ENCODE measurements at places on chromosomes 4 and X. TPM values are rescaled to one million over a fixed set of nuclear protein-coding genes. Genes with fewer than 3 reads are reported as not detected.
A peak's percentile ranks its signal among the peaks of the same experiment; 100 is the strongest.

DNA sequence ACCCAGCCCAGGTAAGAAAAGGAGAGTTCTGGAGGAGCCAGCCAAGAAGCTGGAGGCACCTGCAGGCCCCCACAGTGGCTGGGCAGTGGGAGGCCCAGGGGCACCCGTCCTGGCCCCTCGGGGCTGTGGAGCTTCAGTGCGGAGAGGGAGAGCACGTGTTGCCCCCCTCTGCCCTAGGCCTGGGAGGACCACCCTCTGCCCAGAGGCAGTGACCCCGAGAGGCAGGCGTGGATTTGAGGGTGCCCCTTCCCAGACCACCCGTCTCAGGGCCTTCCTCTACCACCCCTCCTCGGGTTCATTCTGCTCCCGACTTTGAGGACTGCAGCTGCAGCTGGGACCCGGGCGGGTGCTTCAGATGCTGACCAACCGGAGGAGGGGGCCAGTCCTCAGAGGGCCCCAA lies 12.1 kb upstream of the HGFAC start:
- no peak for ATAC-seq

DNA sequence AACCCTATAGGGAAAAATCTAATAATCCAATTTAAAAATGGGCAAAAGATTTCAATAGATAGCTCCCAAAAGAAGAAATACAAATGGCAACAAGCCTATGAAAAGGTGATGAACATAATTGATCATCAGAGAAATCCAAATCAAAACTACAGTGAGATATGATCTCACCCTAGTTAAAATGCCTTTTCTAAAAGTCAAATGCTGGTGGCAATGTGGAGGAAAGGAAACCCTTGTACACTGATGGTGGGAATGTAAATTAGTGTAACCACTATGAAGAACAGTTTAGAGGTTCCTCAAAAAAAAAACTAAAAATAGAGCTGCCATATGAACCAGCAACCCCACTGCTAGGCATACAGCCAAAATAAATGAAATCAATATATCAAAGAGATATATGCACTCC lies 44.5 kb downstream of the STPG2 start:
- no peak for ATAC-seq

DNA sequence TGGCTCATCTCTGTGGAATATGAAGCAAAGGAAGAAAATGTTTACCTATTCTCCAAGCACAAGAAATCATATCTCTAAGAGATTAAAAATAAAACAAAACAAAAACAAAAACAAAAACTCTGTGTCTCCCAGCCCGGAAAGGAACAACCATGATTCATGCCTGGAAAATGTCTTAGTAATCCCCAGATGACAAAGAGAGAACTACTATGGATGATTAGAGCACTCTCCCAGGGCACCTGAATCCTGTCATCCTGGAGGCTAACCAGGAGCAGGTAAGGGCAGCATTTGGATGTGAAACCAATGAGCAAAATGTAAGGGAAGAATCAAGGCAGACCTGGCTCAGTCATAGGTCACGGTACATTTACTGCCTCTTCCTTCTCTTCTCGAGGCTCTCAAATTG lies 1.7 kb upstream of the AKAP4 start:
- no peak for ATAC-seq

Gene SSX4
- total RNA-seq, result not detected

GRCh38 chrX:136619899-136620505 lies 28.0 kb upstream of the CD40LG start:
- no peak for ATAC-seq

Gene AFF2
- total RNA-seq, result 16.5 TPM

- no peak for ATAC-seq
Observed at GRCh38 chr4:55754754-55755350, 64.7 kb upstream of the EXOC1L start.

- no peak for ATAC-seq
Observed at GRCh38 chrX:41542135-41542534, 95.0 kb downstream of the NYX start.

DNA sequence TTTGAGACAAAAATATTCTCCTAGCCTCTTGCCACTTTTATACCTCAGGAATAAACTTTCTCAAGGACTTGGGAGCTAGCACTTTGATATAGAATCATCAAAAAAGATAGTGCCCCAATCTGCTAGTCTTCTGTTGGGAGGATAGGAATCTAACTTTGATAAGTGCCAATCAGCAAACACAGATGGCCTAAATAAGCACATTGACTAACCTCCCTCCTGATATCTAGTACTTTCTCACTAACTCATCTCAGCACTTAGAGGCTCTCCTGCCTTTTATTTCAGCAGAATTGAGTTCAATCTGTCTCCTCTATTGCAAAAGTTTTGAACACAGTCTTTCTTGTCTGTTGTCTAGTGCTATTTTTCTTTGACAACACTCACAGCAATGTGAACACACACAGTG lies 798.4 kb upstream of the FTHL17 start:
- ATAC-seq, result no peak

DNA sequence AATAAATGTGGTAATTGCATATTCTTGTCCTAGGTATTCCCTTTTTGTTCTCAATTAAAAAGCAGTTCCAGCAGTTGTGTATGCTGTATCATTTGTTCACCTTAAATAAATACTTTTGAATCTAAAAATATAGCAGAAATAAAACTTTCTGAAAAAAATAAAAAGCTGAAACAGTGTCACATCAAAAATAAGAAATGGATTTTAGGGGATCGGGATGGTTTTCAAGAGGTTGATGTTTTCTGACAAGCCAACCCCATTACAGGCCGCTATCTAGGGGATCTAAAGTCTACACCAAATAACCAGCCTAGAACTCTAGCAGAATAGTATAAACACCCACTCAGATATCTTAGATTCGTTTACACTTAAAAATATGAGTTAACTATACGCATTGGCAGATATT lies 95.4 kb upstream of the MAML3 start:
- ATAC-seq, result no peak

Gene STK32B
- 1.8 TPM for total RNA-seq

GRCh38 chrX:1231850-1232465 lies 19.5 kb upstream of the CRLF2 start:
- no peak for ATAC-seq

DNA sequence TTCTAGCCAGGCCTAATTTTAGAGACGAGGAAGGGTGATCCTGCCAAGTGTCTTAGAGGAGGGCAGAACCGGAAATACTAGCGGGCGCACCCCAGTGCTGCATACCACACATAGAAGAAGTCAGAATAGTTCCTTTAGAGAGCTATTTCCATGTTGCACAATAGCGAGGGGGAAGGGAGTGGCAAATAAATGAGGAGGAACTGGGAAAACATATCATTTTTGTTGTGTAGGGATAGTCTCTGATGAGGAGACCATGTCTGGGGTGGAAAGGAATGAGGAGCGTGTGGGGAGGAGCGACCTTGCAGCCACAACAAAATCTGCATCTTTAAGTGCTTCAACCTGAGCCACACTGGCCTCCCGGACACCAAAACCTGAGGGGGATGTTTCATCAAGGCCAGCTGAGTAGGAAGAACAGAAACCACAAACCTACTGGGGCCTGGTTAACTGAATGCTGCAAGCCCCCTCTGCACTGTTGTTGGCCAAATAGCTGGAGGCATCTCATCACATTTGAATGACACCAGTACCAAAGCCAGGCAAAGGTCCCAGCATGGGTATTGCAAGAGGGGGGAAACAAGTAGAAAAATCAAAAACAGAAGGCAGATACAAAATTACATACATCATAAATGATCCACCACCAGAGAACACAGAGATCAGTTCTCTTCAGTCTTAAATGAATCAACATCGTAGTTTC lies 26.7 kb upstream of the C1QTNF7 start:
- no peak for ATAC-seq

DNA sequence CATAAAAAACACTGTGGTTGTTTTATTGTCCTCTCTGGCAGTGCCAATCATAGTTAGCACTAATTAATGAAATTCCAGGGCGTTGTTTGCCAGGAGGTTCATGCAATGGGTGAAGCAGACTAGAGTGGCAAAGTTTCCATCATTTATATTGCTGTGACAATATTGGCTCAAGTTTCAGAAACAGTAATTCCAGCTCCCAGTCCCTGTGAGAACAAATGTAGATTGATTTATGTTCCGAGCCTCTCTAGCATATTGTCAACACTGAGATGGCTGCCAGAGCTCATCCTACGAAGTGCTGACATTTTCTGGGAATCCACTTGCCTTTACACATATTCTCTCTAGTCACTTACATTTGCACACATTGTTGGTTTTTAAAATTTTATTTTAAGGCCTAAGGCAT lies 440.0 kb upstream of the IGFBP7 start:
- no peak for ATAC-seq

GRCh38 chr4:122796801-122797404 lies 29.7 kb upstream of the FGF2 start:
- ATAC-seq, result no peak

- peak; percentile 29 for ATAC-seq
Observed at GRCh38 chr4:142845293-142846107, 601 bp downstream of the INPP4B start.

GRCh38 chrX:107542040-107542439 lies 86.3 kb upstream of the PRPS1 start:
- ATAC-seq, result peak; percentile 50

DNA sequence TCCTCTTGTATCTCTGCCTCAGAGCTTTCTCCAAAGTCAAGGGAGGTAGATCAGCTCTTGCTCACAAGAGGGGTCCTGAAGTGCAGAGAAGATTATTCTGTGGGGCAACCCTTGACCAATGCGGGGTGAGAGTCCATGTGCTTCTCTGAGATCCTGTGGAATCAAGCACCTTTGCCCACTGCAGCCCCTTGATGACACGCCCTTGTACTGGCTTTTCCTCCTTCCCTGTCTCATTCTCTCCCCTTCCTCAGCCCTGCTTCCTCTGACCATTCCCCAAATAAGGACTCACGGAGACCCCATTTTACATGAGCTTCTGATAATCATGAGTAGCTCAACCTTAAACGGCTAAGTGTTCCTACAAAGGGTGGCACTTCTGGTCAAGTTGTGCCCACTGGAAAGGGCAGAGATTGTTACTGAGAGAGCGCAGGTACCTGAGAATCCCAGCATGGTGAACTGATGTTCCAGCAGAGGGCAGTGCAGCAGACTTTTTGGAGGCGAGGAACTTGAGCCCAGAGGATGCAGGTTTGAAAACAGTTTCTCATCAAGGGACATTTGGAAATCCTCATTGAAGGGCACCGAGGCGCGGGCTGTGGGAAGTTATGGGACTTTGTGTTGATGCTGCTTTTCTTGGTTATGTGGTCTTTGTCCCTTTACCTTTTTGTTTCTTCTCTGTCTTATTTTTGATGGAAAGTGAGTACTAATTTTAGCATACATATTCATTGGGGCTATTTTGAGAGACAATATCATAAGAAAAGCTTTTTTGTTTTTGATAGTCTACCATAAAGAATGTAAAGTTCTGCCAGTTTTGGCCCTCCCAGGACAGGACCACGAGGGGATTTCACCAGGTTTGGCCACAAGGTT lies 201.3 kb downstream of the RBM46 start:
- ATAC-seq, result no peak

DNA sequence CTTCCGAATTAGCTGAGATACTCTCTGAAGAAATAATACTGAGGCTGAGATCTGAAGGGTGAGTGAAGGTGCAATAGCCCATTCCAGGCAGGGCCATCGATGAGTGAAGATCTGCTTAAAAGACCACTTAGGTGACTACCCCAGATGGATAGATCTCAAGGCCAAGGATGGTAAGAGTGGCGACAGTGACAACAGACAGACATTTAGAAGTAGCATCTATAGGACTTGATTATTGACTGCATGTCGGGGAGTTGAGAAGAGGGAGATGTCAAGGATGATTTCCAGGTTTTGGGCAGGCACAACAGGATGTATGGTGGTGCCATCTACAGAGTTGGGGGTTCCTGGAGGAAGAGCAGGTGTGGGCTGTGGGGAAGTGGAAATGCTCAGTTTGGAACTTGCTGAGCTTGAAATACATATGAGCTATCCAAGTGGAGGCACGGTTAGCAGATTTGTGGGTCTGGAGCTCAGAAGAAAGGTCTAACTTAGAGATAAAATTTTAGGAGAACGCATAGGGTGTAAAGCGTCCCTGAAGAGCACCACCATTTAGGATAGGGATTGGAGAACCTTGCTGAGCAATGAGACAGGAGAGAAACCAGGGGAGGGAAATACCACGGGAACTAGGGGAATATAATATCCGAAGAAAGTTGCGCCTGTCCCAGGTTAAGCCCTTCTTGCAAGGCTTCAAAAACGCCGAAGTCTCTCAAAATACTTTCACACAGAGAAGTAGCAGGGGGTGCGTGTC lies 688 bp downstream of the UFSP2 start:
- peak; percentile 55 for ATAC-seq

- no peak for ATAC-seq
Observed at GRCh38 chr4:155745984-155746383, 12.8 kb upstream of the GUCY1B1 start.

Gene UCHL1
- 109 TPM for total RNA-seq

Data from motor neuron (in vitro differentiated cells).